ENCODE measurements at places on chromosomes 2 and 18.

DNA sequence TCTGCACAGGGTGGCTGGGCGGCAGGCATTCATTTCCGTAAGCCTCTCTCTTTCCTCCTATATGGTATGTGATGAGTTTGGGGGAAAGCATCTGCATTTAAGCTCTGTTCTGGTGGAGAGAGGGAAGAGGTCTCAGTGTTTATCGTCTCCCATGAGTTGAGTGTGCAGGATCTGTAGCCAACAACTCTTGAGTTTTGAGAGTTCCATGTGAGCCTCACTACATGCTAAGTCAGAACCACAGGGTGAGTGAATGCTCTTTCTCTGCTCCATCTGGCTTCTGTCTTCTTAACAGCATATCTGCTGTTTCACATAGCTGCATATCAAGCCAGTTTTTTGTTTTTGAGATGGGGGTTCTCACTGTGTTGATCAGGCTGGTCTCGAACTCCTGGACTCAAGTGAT is 22.7 kb downstream of the RAB31 start:
- no peak for DNase-seq

DNA sequence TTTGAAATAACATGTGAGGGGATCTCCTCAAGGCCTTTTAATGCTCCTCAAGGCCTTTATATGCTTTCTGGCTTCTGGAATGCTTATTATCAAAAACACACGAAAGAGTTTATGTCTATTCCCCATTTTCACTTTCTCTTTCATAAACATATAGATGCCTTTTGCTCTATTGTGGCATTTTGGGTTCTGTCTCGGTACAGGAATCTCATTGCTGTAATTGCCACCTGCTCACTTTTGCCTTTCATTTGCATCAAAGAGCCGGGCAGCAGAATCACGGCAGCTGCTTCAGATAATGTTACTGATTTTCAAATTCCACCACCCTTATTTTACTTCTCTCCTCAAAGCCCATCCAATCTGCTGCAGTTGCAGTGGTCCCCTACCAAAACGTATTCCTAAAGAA is 54.8 kb upstream of the LPIN2 start:
- DNase-seq = no peak

GRCh38 chr2:196630531-196630930 is 9.0 kb upstream of the CCDC150 start:
- DNase-seq = no peak

DNA sequence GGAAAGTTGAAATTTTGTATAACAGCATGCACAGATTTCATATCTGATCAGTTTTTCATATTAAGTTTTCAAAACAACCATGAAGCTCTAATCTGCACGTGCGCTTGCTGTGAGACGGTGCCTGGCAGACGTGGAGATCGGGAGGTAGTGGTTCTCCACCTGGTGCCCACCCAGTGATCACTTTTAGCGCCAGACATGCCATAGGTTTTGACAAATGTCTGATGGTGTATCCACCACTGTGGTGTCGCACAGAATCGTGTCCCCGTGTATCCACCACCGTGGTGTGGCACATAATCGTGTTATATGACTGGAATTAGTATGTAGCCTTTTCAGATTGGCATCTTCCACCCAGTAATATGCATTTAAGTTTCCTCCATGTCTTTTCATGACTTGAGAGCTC is 40.9 kb upstream of the KCNG2 start:
- no peak for DNase-seq

DNA sequence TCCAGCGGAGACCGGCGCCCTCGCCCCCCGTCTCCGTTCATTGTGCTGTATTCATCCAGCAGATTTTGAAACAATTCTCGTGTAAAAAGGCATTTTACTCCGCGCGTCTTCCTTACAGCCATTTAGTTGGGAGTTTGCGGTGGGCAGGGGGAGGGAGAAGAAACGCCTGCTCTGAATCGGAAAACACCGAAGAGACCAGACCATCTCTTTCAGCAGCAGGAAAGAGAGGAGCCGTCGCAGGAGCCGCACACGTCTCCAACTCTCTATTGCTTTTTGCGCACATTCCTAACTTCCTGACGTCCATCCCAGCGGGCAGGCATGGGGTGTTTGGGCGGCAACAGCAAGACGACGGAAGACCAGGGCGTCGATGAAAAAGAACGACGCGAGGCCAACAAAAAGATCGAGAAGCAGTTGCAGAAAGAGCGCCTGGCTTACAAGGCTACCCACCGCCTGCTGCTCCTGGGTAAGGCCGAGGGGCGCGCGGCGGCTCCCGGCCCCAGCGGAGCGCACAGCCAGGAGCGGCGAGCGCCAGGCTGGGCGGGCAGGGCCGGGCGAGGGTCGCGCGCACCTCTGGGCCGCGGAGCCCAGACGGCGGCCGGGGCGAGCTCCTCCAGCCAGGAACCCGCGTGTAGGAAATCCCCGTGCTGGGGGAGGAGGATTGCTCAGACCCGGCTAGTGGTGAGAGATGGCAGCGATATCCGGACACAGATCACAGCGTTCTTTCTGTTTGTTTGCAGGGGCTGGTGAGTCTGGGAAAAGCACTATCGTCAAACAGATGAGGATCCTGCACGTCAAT is 63.2 kb downstream of the GNAL start:
- no peak for DNase-seq

- no peak for DNase-seq
These were observed 1348.0 kb upstream of the TMEFF2 start for GRCh38 chr2:193542762-193543161.

- DNase-seq = no peak
These were observed 77.5 kb upstream of the ASB18 start for GRCh38 chr2:236341721-236342120.

DNA sequence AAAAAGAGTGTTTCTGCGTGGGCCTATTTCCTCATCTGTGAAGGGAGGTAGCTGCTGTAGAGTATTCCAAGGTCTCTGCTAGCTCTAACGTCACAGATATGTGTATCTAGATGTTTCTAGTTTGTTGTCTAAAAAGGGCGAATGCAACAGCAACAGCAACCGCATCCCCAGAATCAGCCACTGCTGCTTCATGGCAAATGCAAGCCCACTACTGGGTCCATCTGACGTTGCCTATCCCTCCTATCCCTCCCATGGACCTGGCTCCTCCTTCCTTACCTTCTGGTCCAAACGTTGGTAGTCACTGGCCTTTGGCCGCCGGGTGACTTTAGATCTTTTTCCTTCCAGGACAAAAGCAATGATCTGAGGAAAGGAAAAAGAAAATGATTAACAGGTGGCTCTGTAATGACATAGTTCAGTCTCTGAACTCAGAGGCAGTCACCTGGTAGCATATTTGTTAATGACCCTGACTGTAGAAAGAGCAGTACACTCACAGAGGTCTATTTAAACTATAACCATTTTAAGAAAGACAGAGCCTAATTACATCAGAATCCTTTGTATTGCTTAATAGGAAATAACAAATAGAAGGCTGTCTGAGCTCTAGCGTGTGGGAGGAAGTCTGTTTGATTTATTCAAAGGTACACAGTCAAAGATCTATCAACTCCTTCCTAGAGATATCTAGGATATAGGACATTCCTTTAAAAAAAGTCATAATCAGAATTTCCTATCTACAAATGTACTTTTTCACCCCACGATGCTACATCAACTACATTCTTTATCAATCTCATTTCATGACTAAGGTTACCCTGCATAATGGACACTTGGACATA is 2.9 kb downstream of the TGOLN2 start:
- peak; percentile 32 for DNase-seq

- no peak for DNase-seq
These were observed 48.9 kb downstream of the POLR1A start for GRCh38 chr2:86056590-86057331.

GRCh38 chr2:120482334-120482733 is 136.4 kb downstream of the INHBB start:
- no peak for DNase-seq

GRCh38 chr2:40210968-40211353 is 240.9 kb downstream of the SLC8A1 start:
- DNase-seq = no peak

GRCh38 chr2:102771114-102771513 is 9.3 kb downstream of the TMEM182 start:
- no peak for DNase-seq

GRCh38 chr2:60351802-60352201 is 201.7 kb downstream of the BCL11A start:
- no peak for DNase-seq

DNA sequence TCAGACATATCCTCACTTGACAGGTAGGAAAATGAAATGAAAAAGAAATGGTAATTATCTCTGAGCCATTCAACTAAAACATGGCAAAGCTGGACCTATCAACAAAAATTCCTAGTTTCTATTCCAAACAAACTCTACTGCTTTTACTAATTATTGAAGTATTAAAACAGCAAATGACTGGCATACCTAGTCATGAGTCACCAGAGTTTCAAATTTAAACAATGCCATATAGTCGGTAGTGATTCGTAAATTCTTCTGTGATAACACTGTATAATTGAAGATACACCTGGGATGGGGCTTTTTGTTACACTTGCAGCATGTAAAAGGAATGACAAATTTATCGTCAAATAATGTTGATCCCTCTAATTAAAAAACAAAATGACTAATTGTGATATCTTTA is 153.1 kb upstream of the THUMPD2 start:
- DNase-seq = no peak

DNA sequence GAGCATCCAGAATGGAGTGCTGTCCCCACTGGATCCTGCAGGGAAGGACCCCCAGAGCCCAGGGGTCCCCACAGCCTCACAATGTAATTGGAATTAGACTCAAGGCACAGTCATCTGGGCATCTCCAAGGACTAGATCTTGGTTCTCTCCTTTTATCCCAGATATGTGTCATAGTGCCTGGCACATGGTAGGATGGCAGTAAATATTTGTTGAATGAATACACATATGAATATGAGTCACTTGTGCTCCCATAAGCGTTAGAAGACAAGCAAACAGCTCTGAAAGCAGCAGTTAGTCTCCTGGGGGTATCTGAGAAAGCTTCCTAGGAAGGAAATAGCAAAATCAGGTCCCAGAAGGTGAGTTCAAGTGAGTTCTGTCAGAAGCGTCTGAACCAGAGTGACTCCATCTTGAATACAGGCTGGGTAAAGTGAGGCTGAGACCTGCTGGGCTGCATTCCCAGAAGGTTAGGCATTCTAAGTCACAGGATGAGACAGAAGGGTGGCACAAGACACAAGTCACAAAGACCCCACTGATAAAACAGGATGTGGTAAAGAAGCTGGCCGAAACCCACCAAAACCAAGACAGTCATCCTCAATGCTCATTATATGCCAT is 234.1 kb upstream of the ID2 start:
- no peak for DNase-seq

DNA sequence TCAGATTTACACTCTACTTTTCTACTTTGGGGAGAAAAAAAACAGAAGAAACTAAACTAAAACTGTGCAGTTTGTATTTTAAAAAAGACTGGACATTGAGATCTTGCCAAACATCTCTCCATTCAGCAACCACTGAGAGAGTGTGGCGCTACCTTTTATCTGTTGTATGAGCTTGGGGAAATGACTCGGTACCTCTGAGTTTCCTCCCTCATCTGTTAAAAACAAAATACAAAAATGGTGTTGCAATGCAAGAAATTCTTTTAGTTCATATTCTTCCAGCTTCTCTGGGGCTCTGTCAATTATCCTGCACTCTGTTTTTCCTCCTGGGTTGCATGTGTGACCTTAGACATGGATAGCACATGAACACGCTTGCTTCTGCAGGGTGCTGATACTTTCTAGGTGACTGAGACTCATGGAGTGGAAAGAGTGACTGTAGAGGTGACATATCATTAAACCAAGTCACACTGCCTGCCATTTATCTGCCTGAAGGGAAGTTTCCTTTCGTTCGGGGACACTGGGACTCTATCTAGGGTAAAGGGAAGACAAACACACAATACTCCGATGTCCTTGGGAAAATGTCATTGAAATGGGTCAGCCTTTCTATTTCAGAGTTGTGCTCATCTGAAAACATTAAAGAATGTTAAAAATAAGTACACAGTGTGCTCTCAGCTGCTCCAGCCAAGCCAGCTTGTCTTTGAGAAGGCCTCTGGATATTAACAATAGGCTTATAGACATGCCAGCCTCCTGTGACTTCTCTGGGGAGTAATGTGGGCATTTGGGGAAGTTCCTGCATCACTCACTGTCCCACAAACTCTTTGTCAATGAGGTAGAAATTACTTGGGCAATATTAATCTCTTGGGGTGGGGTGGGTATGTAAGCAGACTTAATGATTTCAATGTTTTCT is 91.4 kb downstream of the TRIB2 start:
- peak; percentile 19 for DNase-seq

DNA sequence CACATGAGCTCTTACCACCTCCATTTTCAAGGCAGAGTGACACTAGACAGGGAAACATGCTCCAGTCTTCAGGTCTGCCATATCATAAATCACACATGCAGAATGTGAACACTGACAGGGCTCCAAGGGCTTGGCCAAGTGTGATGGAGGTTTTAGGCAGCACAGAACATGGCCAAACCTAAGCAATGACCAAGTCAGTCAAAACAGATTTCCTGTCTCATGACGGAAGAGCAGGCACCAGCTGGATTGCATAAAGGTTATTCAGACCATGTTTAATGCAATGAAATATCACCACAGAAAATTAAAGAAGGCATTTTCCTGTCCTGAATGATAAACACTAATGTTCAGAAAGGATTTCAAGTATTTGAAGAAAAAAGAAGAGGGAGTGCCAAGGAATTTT is 72.5 kb downstream of the SUMO1 start:
- no peak for DNase-seq

DNA sequence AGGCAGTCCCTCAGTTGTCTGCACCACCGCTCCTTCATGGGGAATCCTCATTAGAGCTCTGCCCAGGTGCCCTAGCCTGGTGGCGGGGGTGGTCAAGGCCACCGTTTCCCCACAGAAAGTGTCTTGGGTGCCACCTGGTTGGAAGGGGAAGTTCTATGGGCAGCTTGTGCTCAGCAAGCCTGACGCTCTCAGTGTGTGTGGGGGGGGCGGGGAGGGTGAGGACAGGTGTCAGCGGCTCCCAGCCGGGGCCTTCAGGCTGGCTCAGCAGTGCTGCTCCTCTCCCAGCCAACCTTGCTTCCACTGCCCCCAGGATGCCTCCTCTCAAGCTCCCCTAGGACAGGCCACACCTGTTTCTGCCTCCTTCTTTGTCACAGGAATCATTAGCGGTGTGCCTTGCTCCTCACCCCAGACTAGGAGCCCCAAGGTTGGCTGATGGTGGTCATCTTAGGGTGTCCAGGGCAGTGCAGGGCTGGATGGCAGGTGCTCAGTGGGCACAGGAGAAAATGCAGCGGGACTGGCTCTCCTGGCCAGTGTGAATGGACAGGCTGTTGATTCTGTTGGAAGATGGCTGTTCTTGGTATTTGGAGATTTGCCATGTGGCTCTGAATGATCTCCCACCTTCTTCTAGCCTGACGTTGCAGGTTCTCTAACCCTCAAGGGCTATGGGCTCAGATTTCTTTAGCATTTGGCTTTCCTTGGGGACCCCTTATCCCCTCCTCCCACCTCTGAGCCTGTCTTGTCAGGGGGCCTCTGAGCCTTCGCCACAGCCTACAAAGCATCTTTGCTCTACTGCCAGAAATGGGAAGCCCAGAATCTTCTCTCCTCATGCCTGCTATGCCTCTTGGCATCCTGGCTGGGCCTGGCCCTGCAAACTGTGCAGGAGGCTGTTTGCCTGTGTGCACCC is 185.8 kb upstream of the HS6ST1 start:
- peak; percentile 50 for DNase-seq

DNA sequence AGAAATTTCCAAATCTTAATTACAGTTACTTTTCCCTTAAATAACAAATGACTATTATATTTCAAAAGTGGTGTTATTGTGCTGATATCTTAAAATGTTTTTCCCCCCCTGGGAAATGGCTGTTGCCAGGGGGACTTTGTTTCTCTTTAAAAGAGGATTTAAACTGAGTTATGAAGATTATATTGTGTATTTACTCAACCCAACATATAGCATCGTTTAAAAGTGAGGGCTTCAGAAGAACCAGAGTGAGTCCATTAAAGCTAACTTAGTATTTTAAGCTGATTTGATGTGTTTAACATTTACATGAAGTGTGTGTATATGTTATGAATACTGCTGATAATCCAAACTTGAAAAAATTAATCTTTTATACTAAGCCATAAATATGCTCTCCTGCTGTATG is 81.6 kb downstream of the COL5A2 start:
- DNase-seq = no peak
